ENCODE measurements at places on chromosomes 1 and 21. TPM values are rescaled to one million over a fixed set of nuclear protein-coding genes. Genes with fewer than 3 reads are reported as not detected.
A peak's percentile ranks its signal among the peaks of the same experiment; 100 is the strongest.

GRCh38 chr1:54112705-54113368 is 40.0 kb downstream of the CDCP2 start:
- no peak for DNase-seq

DNA sequence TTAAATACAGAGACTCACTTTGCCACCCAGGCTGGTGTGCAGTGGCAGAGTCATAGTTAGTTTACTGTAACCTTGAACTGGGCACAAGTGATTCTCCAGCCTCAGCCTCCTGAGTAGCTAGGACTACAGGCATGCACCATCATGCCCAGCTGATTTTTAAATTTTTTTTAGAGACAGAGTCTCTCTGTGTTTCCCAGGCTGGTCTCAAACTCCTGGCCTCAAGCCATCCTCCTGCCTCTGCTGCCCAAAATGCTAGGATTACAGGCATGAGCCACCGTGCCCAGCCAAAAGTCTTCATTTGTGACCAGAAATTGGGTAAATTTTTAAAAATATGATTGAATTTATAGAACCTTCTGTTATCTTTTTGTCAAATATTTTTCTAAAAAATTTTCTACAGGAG is 17.9 kb upstream of the TARS2 start:
- DNase-seq = no peak

GRCh38 chr1:199742547-199742946 is 285.0 kb upstream of the NR5A2 start:
- DNase-seq = no peak

NFASC gene
- 16.2 TPM for polyA plus RNA-seq

FOXO6 gene
- 1.6 TPM for polyA plus RNA-seq

DNA sequence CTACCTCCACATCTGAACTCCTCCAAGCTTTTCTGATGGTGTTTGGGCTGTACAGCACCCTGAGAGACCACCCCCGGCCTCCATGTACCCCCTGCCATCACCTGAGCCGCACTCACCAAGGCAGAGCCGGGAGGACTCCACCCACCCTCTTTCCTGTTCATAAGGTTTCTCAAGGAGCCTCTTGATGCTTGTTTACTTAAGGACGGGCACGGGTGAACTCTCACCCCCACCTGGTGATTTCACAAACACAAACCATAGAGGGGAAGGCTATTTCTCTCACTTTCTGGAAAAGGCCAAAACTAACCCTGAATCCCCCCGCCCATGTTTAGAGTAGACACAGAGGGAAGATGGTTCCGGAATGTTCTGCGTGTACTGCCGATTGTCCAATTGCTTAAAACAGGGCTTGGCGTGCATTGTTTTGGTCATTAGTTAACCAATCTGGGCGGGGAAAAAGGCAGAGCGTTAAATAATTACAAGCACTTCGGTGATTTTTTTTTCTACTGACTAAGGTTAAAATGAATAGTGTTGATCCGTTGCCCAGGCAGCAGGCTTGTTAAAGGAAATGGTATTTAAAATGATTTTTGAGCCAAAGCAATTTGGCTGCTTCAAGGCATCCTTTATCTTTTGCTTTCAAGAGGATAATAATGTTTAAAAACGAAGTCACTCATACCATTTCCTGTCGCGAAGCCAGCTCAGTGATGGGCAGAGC is 279.8 kb upstream of the VAMP3 start:
- no peak for DNase-seq

DNA sequence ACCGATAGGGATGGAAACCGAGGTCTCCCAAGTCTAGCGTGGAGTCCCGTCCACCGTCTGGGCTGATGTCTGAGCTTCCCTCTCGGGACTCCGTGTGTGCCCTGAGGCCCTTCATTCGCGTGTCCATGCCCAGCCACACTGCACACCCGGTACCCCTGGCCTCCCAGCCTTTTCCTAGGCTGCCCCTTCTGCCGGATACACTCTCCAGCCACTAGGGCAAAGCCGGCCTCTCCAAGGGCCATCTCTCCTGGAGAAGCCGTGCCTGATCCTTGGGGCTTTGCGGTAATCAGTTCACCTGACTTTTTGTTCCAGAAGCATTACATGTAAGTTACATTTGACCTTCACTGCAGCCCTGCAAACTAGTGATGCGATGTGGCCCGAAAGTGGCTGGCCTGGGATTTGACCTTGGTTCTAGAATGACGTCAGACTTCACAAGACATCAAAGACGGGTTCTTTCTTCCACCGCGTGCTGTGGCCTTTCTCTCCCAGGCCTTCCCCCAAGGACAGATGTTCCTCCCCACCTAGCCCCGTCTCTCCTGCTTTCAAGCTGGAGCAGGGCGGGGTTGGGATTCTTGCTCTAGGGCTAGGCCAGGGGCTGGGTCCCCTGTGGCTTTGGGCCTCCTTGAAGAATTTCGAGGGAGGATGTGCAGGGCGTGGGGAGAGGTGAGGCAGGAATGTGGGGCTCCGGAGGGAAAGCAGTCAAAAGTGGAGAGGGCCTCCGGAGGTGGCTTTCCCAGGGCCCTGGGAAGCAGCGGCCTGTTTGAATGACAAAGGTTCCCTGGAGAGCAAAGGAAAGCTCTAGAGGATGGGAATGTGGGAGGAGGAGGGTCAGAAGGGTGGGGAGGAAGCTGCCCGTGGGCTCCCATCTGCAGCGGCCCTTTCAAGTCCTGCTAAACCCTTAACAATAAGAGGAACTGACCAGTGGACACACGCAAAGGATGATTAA is 49.7 kb upstream of the SLC2A1 start:
- DNase-seq = no peak

GRCh38 chr1:100543640-100544039 is 5.7 kb downstream of the GPR88 start:
- no peak for DNase-seq

DNA sequence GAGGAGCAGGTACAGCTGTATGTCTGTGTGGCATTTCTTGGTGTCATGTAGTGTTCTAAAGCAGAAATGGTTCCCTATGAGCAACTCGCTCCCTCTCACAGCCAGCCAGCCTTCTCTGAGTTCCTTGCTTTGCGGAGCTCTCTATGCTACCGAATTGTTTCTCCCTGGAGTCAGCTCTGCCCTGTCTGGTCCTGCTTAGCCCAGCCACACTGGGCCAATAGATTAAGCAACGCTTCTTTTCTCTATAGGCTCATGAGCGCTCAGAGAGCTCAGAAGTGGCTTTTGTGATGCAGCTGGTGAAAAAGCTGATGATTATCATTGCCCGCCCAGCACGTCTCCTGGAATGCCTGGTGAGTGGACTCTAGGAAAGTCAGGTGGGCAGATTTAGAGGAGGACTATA is 113.1 kb downstream of the PIK3R3 start:
- no peak for DNase-seq

DNA sequence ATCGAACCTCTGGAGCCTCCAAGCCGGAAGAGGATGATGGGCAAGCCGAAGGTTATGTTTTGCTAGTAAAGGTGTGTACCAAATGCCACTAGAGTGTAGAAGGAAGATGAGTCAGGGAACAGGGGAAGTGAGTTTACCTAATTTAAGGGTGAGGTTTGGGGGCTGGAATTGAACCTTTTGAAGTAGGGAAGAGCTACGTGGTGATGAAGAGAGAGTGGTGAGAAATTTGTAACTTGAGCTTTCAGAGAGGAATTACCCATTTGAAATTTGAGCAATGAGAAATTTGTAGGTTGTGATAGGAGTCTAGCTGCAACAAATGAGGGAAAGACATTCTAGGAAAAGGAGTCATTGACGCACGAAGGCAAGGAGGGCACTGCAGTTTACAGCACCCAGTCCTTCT is 70.0 kb upstream of the TENT5C start:
- no peak for DNase-seq

DNA sequence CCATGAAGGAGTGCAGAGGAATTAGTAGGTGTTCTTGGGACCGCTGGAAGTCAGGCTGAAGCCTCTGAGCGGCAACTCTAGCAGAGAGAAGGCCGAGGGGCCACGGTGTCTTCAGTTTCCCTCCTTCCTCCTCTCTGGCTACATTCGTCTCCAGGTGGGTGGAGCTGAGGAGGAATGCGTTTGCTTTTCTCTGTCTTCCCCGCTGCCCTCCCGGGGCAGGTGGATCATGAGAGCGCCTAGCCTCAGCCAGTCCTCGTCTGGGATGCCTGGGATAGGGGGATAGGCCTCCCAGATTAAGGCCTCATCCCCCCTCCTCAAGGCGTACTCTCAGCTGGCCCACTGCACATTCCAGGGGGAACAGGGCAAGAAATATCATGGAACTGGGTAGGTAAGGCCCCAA is 7.5 kb upstream of the GOLT1A start:
- no peak for DNase-seq

- DNase-seq = no peak
Observed at GRCh38 chr1:57232500-57232899, 191.4 kb downstream of the DAB1 start.

GRCh38 chr1:246270236-246270635 is 236.8 kb downstream of the SMYD3 start:
- no peak for DNase-seq

GRCh38 chr1:60425528-60425927 is 352.0 kb upstream of the C1orf87 start:
- no peak for DNase-seq

- no peak for DNase-seq
Observed at GRCh38 chr21:34128124-34128523, 54.7 kb downstream of the MRPS6 start.

DNA sequence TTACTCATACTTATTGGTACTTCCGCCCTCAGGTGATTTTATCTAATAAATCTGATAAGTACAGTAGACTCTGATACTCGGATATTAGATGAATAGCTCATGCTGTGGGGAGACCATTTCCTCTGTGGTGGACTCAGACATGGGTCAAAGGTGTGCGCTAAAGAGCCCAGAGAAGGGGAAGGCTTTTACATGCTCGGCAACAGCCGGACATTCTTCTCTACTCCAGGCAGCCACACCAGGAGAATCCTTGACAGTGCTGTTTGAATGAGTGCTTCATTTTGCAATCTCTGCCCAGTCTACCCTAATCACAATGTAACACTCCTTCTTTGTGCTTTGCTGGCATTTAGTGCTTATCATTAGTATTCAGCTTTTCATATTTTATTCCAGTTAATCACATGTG is 322.2 kb upstream of the USP25 start:
- DNase-seq = no peak

DNA sequence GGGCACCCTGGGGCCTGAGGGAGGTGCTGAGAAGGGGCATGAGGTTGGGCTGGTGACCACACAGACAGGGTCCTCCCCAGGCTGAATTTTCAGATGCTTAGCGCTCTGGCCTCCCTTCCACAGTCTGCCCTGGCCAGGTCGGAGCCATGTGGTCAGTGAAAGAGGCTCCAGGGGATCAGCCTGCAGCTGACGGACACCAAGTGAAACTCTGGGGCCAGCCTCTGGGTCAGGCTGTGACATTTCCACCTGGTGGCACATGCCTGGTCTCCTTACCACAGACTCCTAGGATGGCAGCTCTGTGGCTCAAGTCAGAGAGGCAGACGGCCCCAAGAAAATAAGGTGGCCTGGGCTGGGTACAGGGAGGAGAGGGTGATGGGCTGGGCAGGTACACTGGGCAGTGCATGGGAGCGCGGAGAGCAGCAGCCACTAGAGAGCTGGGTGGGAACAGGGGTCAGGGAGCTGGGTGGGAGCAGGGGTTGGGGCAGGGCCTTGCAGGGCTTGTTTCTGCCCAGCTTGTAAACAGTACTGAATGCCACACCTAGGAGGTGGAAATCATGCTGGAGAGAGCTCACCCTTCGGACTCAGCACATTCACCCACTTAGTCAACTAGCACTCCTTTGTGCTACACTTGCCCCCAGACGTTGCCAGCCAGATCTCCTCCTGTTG is 20.7 kb upstream of the ADARB1 start:
- DNase-seq = no peak

DNA sequence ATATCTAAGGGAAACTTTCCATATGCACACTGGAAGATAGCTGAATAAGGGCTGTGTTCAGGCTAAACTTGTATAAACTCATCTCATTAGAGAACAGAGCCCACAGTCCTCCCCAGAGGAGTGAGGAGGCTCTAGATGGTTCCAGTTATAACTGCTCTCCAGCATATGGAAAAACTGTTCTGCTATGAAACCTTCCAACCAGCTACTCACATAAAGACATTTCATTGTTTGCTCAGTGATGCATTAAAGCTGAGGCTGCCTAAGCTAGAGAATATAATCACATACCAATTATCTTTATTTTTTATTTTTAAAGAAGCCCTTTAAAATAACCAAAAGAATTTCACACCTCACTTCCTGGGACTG is 13.3 kb downstream of the AHCYL1 start:
- no peak for DNase-seq

S100A3 gene
- 0.41 TPM for polyA plus RNA-seq

KCNJ15 gene
- 222 TPM for polyA plus RNA-seq

GRCh38 chr1:32464716-32465577 is at the start of gene ZBTB8B:
Gene ZBTB8B, plus strand, starts transcription at chr1:32465072. Its CDS starts 5,553 bp downstream, at chr1:32470625.
- DNase-seq = peak; percentile 81

TRIM58 gene
- polyA plus RNA-seq = 2.3 TPM

GRCh38 chr1:86421601-86422280 is 2.2 kb upstream of the CLCA2 start:
- DNase-seq = no peak

DNA sequence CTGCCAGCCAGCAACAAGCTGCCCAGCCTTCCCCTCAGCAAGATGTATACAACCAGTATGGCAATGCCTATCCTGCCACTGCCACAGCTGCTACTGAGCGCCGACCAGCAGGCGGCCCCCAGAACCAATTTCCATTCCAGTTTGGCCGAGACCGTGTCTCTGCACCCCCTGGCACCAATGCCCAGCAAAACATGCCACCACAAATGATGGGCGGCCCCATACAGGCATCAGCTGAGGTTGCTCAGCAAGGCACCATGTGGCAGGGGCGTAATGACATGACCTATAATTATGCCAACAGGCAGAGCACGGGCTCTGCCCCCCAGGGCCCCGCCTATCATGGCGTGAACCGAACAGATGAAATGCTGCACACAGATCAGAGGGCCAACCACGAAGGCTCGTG is 13.3 kb upstream of the PIGV start:
- DNase-seq = no peak

HOOK1 gene
- polyA plus RNA-seq = 74.1 TPM

TSTD1 gene
- polyA plus RNA-seq = 80.5 TPM

DNA sequence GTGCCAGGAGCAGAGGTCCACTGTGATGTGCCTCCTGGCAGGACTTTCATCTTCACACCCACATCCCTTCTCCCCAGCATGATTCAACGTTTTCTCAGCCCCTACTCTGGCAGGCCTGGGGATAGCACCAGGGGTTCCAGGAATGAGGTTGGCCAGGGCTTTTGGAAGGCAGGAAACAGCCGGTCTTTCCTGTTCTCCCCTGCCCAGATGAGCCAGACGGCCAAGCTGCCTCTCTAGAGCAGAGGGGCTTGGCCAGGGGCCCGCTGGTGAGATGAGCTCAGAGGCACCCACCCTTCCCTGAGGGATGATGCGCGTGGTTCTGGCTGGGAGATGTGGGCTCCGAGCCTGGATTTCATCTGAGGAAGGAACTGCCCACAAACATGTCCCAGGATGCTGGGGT is 4.3 kb upstream of the MFAP2 start:
- DNase-seq = no peak

DNA sequence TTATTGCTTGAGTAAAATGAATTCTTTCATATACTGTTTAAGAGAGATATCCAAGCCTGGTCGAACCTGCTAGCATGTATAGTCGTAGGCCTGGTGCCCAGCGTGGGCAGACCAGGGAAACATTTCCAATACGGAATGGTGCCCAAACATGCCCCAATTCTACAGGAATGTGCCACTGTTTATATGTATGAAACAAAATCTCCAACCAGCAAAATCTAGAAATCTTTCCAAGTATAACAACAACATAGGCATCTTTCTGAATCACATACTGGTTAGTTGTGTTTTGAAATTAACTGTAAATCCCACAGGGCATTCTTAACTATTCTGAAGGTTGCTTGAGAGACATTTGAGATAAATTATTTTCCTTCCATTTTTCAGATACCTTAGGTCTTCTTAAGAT is 17.0 kb upstream of the ABCD3 start:
- DNase-seq = no peak

GRCh38 chr21:35905096-35905962 is 155.0 kb downstream of the SETD4 start:
- no peak for DNase-seq

Measured in right renal pelvis (tissue), 4 donors.